ENCODE measurements at places on chromosomes 2 and 18.

- DNase-seq: peak; percentile 99
These were observed 36.4 kb downstream of the PXDN start for GRCh38 chr2:1707771-1708418.

DNA sequence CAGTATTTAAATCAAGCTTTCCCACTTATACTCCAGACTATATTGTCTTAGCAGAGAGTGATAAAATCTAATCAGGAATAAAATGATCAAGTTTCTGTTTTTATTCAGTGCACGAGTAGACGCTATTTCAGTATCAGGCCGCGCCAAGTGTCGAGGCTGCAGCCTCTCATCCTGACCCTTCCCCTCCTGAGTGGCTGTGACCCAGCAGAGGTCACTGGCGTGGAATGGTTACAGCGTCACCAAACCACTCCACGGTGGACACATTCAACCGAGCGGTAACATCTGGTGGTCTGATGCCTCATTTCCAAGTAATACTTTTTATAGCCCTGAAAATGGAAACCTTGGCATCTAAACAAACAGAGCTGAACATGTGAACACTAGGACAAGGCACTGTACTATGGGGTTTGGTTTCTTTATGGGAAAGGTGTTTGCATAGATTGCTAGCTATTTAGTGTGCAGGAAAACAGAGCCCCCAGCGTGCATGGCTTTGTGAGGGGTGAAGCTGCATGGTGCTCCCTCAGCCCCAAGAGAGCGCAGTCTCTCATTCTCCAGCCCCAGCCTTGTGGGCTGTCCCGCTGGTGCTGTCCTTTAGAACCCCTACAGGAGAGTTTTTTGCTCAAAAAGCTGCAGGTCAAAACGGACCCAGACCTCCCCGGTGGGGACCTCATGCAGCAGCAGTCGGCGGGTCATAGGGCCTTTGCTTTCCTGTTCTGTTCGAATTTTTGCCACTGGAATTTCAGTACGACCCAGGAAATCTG, 28.4 kb downstream of the FAM228A start:
- DNase-seq: no peak

DNA sequence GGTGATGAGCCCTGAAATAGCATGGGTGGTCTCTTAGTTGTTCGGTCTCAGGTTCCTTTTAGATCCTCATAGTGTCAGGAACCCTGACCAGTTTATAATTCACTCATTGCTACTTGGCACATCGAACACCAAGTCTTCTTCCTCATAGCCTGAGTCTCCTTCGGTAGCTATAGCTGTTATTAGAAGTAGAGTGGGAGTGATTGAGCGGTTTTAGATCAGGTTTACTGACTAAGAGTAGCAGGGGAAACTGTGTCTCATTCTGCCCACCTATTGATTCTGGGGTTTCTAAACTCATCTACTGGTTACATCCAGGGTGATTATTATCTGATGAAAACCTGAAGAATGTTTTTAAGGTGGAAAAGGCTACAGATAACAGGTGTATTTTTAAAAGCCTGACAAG, 114.6 kb downstream of the SETBP1 start:
- no peak for DNase-seq

DNA sequence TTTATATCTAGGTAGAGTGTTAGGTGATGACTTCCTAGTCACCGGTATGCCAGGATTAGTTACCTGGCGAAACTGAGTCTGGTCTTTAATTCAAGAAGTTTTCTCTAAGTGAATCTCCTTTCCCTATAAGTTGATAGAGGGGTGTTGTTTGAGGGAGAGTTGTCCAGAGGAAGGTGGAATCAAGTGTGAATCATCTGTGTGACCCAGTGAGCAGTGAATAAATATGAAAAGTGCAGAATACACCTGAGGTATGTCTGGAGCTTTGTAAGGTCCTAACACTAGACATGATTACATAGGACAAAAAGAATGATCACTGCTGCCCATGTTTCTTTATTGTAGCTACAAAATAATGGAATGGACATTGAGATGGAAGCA, 11.2 kb downstream of the POU3F3 start:
- no peak for DNase-seq

DNA sequence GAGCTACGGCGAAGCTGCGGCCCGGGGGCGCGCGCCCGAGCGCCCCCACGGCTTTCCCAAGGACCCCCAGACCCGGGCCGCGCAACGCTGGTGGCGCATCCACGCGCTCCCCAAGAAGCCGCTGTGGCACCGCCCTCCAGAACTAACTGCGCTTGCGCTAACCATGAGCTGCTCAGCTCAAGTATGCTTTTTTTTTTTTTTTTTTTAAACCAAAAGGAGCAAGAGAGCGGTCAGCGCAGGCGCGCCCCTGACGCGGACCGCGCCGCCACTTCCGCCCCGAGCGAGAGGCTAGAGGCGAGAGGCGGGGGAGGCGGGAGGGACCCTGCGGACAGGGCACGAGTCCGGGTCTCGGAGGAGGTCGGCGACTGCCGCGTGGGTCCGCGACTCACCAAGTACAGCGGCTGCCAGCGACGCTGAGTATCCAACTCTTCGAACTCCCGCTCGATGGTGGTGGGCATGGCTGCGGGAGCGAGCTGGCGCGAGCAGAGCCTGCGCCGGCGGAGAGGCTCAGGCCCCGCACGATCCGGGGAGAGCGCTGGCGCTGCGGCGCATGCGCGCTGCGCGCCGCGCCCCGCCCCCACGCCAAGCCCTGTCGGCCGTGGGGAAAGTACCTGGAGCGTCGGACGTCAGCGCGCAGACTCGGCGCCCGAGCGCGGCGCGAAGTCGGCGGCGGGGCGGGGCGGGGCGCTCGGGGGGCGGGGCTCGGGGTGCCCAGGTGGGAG, at the start of gene PTPN2:
PTPN2 (minus strand) TSS at position 554 of the 722 bp plus-strand sequence; CDS start at position 458, 96 bp downstream.
- peak; percentile 92 for DNase-seq

DNA sequence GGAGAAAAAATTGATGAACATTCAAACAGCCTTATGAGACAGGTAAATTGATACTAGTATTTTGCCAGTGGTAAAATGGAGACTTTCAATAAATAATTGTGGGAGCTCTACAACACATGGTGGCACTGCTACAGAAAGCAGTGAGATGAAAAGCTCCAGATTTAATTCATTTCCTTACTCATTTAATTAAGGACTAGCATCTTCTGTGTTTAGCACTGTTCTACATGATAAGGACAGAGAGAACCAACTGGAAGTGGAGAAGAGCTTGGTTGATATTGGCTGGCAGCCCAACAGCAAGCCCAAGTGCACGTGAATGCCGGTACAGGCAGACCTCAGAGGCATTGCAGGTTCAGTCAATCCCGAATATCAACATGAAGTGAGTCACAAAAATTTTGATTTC, 470.4 kb upstream of the MYT1L start:
- no peak for DNase-seq

GRCh38 chr2:146496248-146496647, 1348.6 kb upstream of the ACVR2A start:
- no peak for DNase-seq

DNA sequence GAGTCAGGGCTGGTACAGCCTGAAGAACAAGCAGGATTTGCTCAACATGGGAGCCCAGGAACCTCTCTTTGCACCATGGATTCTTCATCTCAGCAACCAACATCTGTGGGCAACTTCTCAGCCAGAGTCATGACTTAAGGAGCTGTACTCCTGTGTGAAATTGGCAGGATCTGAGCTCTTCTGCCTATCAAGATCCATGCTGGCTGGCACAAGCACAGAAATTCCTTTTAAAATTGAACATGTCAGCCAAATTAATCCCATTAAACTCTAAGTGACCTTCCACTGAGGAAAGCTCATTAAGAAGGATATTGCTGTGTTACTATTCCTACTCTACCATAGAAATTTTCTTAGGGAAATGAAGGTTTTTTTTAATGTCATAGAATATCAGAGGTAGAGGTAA, 110.5 kb upstream of the SCG2 start:
- DNase-seq: no peak

DNA sequence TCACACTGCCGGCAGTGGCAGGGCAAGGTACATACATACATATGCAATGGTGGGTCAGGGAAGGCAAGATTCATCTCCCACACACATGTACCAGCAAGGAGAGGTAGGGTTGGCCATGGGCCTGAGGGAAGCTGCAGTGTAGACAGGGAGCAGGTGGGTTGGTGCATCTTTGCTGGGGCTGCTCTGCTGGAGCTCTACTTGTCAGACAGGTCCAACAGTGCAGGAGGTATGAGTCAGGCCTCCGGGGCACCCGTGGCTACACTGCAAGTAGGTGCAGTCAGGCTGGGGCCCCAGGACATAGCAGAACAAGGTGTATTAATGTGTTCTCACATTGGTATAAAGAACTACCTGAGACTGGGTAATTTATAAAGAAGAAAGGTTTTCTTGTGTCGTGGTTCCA, 281.1 kb upstream of the COL3A1 start:
- peak; percentile 70 for DNase-seq

- DNase-seq: no peak
These were observed 23.2 kb downstream of the ACKR3 start for GRCh38 chr2:236592821-236593220.

GRCh38 chr2:17545680-17546613, 5.5 kb downstream of the VSNL1 start:
- no peak for DNase-seq

- peak; percentile 6 for DNase-seq
These were observed 406.6 kb downstream of the NYAP2 start for GRCh38 chr2:225806105-225806504.

DNA sequence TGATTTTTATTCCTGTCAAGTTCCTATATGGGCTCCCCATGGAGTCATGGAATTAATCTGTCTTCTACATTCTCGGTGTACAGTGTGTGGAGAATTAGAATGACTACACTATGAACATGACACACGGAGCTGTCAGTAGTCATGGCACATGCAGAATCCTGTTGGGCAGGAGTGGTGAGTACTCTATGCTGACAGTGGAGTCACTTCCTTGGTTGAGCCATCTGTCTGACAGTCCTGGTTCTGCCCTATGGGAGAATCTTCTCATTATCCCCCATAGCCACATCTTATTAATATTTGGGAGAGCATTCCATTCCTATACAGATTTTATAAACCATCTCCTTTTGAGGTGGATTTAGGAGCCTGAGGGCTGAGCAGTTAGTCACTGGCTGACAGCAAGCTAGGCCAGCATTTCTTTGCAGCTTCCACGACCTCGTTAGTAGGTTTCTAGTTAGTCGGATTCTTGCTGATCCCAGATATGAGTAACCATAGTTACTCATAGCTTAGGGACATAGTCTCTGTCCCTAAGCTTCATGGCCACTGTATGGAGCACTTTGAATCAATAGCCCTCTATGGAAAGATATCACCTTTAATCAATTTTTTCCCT, 90.6 kb downstream of the MDH1 start:
- peak; percentile 64 for DNase-seq

GRCh38 chr2:241574911-241575623, 16.5 kb downstream of the BOK start:
- no peak for DNase-seq

GRCh38 chr2:19609266-19609665, 250.8 kb upstream of the OSR1 start:
- no peak for DNase-seq

- DNase-seq: no peak
These were observed 1.1 kb upstream of the CIDEA start for GRCh38 chr18:12253027-12253426.

DNA sequence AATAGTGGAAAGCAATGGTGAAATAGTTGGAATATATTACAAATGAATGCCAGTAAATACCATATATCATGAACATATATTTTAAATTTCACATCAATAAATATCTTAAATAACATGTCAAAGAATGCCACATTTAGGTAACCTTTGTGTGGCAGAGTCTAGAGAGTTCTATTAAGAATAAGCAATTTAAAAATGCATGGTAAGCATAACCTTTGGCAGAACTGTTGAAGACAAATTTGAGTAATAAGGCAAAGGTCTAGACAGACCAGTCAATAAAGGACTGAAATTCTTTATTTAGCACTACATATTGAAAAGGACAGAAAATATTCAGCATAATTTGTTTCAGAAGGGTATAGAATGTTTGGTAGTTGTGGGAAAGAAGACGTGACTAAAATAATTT, 1417.0 kb downstream of the SUCLG1 start:
- no peak for DNase-seq

DNA sequence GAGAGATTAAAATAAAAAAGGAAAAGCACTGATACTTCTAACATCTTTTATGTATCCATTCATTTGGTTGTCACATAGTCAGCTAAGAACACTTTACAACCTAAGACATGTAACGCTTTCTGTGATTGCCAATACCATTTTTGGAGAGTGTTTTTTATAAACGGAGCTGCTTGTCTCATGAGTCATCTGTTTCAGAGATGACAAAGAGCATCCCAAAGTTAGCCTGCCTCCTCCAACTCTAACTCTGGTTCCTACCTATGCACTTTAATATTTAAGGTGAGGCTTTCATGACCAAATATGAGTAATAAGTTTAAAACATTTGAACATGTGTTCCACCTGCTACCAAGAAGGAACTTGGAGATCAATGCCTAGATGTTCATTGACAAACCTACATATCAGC, 260.1 kb upstream of the SMIM21 start:
- DNase-seq: no peak

- peak; percentile 56 for DNase-seq
These were observed 668 bp upstream of the ANKRD12 start for GRCh38 chr18:9135912-9136314.

GRCh38 chr2:192162392-192163042, 32.2 kb downstream of the TMEFF2 start:
- peak; percentile 42 for DNase-seq

DNA sequence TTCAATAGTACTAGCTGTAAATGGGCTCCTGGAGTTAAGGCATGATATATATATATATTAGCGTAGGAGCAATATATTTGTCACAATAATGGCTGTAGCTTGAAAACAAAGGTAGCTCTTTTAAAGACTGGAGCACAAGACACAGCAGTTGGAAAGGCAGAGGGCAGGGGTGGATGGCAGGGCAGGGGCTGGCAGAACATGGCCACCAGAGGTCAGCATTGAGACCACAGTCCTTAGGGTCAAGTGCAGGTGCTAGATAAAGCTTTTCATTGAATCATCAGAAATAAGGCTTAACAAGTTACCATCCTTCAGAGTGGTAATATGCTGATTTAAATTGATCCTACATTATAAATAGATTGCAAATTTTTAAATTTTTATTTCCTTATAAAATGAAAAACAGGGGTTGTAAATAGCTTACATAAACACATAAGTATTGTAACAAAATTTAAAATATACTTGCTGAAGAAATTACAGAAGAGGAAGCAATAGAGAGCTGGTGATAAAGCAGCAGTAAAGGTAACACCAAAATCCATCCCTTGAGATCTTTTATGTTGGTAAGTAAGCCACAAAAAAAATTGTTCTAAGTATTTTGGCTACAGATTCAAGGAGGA, 161.2 kb upstream of the PIEZO2 start:
- DNase-seq: peak; percentile 19

DNA sequence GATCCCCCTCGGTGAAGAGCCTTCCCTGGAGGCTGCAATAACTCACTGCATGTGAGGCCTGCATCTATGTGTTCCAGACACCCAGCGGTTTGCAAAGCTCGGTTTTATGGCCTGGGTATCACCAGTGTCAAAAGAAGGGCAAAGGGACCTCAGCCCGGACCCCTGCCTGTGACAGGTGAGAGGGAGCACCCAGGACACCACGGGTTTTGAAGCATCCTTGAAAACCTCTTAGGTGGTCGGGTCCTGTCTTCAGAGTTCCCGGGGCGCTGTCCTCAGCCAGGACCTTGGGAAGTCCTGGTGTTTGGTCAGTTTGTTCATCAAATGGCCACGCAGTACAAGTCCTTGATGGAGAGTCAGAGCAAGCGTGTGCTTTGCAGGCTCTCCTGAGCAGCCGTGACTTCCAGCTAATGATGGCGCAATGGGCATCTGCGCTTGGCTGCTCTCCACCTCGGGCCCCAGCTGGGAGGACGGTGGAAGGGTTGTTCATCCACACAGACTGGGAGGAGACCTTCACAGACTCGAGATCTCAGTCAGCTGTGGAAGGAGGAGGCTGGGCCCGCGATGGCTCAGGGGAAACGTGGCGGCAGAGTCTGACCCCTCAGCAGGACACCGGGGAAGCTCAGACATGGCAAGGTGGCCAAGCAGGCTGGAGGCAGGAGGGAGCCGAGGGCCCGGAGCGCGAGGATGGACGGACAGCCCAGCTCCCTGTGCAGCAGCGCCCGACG, 113.1 kb upstream of the GPC1 start:
- DNase-seq: no peak

All from mammary epithelial cell (primary cell).